ENCODE measurements at places on chromosomes 7 and 10. TPM values are rescaled to one million over a fixed set of nuclear protein-coding genes. Genes with fewer than 3 reads are reported as not detected.

GRCh38 chr7:27141923-27142579 is 1.4 kb downstream of the HOXA5 start:
- no peak for DNase-seq

GRCh38 chr7:39825401-39825980 is 124.6 kb upstream of the CDK13 start:
- no peak for DNase-seq

CXCL12 gene
- 2.9 TPM for total RNA-seq

GRCh38 chr7:2689343-2689847 is 1.4 kb downstream of the AMZ1 start:
- no peak for DNase-seq

Data from dermis blood vessel endothelial cell (primary cell).